Left kidney (tissue), 8 donors: ENCODE measurements at places on chromosomes 7 and 10.

DNA sequence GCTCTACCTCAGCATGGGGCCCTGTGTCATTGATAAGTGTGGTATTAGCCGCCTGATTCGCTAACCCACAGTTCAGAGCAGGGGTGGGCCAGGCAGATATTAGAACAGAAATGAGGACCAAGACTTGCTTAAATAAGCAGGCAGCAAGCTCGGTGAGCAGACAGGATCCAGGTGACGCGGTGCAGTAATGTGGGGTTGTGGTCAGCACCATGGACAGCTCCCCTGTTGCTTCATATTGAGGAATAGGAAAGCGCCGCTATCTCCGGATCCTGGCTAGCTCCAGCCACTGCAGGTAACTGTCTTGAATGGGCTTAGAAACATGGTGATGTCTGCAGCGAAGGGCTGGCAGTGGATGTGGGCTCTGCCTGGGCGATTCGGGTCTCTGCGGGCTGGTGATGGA is 51.3 kb upstream of the GPR26 start:
- peak; percentile 87 for DNase-seq

DNA sequence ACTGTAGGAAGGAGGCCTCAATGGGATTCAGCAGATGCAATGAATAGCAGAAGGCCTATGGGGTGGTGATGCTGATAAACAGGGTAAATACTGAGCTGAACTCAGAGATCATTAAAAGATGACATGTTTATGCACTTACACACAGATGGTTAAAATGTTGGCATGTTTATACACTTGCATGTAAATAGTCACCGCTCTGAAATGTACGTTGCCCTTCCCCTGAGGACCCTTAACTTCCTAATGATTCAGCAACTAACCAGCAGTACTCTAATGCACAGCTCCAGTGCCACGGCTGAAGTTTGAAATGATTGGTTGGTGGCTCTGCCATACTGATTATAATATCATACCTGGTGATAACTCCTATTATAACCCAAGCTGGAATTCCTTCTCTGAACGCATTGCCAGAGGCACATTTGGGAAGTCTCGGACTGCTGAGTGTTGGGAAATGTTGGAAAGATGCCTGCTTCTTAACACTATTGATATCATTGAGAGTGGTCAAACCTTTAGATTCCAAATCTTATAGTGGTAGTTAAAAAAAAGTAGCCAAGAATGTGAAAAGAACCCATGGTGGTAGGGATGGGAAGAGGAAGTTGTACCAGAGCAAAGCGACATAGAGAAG is 3.7 kb upstream of the CAV1 start:
- DNase-seq: no peak

- DNase-seq: no peak
These were observed 98.0 kb downstream of the KAT6B start for GRCh38 chr10:74924251-74924963.

GRCh38 chr10:43384252-43385221 is 13.1 kb downstream of the FXYD4 start:
- no peak for DNase-seq

GRCh38 chr10:29273478-29273877 is 15.4 kb upstream of the LYZL1 start:
- DNase-seq: no peak

GRCh38 chr7:87058744-87059524 is 520 bp downstream of the ELAPOR2 start:
- peak; percentile 8 for DNase-seq

- DNase-seq: no peak
These were observed 519.1 kb downstream of the NRG3 start for GRCh38 chr10:82394122-82394521.

DNA sequence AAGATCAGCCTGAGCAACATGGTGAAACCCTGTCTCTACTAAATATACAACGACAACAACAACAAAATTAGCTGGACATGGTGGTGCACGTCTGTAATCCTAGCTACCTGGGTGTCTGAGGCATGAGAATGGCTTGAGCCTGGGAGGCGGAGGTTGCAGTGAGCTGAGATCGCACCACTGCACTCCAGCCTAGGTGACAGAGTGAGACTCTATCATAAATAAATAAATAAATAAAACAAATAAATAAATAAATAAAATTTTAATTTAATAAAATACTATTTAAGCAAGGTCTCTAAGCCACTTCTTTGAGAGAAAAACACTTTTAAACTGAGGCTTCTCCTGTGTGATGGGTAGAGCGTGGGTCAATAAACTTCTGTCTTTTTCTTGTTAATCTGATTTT is 38.3 kb downstream of the MICU1 start:
- DNase-seq: no peak

- DNase-seq: no peak
These were observed 100.7 kb downstream of the CYTH3 start for GRCh38 chr7:6171532-6172223.

DNA sequence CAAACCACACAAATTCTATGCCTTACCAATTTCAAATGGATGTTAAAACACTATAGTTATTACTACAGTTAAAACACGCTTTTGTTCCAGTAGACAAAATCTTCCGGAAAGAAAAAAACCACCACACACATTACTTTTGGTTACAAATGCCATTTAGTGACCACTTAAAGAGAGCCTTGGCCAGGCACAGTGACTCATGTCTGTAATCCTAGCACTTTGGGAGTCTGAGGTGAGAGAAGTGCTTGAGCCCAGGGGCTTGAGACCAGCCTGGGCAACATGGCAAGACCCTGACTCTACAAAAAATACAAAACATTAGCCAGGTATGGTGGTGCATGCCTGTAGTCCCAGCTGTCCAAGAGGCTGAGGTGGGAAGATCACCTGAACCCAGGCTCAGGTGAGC is 7.2 kb downstream of the TNPO3 start:
- DNase-seq: no peak

- no peak for DNase-seq
These were observed 148.0 kb upstream of the ANK3 start for GRCh38 chr10:60537697-60538096.

- DNase-seq: no peak
These were observed 31.0 kb downstream of the MKI67 start for GRCh38 chr10:128095027-128095752.

GRCh38 chr10:46520941-46521340 is 35.5 kb downstream of the GPRIN2 start:
- no peak for DNase-seq

- no peak for DNase-seq
These were observed 15.1 kb upstream of the CRYGN start for GRCh38 chr7:151454932-151455530.

DNA sequence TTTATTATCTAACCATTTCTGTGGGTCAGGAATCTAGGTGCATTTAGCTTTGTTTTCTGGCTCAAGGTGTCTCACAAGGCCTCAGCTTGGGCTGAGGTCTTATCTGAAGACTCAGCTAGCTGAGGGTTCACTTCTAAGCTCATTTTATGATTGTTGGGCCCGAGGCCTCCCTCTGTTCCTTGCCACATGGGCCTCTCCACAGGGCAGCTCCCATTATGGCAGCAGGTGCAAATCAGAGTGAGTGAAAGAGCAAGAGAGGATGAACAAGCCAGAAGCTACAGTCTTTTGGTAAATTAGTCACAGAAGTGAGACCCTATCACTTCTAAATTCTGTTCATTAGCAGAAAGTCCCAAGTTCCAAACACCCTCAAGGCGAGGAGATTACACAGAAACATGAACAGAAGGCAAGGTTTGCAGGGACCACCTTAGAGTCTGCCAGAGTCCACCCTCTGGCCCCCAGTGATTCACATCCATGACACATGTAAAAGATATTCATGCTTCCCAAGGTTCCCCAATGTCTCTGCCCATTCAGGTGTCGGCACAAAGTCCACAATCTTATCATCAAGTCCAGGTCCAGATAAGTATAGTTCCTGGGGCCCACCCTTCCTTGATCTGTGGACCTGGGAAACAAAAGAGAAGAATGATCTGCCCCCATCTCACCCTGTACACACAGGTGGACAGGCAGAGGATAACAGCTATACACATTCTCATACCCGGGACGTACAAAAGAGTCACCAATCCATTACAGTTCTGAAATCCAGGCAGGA is 23.7 kb downstream of the FIGNL1 start:
- no peak for DNase-seq

- DNase-seq: no peak
These were observed 34.3 kb upstream of the PHF14 start for GRCh38 chr7:10939237-10939910.

- no peak for DNase-seq
These were observed 16.0 kb downstream of the CHRM2 start for GRCh38 chr7:136884492-136884891.

DNA sequence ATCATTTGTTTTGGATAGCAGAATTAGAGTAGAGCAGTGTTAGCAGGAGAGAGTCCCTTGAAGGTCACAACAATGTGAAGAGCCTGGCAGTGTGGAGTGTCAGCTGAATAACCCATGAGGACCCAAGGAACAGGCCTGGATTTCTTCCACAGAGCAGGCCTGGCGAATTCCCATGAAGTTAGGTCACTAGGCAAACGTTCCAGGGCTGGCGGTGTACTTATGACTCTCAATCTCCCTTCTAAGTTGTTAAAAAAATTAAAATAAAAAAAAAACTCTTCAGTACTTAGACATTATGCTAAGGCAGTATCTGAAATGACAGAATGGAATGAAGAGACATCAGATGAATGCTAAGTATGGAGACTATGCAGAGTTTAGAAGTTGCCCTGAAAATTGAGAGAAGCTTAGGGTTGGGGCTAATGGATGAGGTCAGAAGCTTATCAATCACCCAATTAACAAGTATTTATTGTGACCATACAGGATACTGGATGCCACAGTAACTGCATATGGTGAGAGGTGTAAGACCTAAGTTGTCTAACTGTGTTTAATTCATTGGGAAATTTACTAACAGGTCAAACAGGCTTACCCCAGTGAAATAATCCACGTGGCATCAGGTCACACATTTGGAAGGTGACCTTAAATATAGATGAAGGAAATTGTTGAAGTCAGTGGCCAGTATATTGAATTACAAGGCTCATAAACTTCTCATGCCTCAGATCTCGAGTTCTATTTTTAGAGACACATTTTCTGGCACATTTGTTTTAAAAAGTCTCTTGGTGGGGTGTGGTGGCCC is 126.2 kb upstream of the NRP1 start:
- DNase-seq: no peak

DNA sequence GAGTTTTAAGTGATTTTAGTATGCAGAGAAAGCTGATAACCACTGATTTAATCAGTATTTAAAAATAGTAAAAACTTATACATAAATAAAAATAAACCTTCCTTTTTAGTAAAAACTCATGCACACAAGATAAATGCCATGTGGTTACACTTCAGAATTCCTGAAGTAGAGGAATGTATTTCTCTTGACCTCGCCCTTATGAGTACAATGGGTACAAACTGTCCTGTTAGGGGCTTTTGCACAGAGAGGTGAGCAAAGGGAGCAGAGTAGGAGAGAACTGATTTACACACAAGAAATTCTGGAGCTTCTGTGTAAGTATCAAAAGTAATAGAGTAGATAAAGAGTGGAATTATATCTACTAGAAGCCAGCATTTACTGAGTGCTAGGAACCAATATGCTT is 279.6 kb downstream of the PPP1R3A start:
- DNase-seq: no peak

- DNase-seq: peak; percentile 20
These were observed 101.1 kb upstream of the TARP start for GRCh38 chr7:38374507-38374906.

DNA sequence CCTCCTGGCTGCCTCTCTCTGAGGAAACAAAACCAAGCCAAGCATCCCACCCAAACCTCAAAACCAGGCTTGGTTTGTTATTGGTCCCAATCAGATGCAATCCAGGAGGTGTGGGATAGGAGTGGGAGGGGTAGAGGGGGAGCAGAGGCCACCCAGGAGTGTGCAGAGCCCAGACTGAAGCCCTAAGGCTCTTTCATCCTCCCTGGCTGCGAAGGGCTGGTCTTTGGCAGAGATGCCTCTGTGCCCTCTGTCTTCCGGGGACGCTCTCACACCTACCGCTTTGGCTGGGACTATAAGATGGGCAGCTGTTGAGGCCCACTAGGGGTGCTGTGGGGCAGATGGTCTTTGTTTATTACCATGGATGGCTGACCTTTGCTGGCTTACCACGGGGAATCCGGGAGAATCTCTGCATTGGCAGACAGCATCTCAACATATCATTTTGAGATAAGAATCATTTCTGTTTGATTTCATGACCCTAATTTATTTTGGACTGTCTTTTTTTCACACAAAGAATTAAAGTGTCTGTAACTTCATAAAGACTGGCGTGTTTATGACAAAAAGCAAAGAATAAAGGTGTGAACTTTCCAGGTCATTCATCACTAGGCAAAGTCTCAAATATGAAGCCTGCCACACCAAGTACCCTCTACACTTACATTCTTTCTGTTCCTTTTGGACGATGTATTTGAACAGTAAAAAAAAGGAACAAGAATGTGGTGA is 6.5 kb upstream of the DENND2A start:
- peak; percentile 58 for DNase-seq

GRCh38 chr7:157520249-157520648 is 183.4 kb downstream of the DNAJB6 start:
- no peak for DNase-seq

GRCh38 chr7:50335795-50336754 is 31.6 kb downstream of the IKZF1 start:
- no peak for DNase-seq

DNA sequence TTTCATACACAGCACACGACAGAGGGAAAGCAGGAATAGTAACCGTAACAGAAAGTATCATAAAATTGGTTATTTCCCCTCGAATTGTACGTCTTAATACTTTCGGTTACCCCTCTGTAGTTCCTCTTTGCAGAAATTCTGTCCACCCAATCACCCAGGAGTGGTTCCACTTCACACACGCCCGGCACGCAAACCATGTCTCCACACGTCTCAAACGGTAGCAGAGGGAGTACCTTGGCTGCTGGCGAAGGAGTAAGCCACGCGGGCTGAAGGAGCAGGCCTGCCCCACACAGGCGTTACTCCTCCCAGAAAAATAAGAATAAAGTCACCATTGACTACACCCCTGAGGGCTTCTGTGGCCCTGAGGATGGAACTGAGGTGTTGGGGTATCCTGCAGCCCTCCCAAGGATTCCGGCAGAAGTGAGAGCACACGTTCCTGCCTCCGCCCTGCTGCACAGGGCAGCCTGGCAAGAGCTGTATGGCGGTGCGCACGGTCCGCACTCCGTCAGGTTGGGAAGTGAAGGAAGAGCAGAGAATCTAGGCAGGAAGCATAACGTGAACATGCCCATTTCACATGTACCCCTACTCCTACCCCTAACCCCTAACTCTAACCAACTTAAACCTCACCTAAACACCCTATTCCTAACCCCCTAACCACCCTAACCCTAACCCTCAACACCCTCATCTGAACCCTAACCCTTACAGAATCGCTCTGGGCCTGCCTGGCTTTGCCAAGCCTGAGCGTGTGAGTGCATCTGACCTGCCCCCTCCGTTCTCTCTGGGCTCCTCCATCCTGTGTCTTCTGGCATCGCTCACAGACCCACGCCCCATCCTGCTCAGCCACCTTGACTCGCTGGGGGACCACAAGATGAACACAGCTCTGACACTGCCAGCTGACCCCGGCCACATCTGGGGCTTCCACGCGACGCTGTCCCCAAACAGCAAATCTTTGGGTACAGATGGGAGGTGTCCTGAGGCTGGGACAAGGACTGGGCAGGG is 18.2 kb downstream of the GPR146 start:
- no peak for DNase-seq

GRCh38 chr10:121373411-121373810 is 224.8 kb downstream of the FGFR2 start:
- no peak for DNase-seq
